ENCODE measurements at places on chromosomes 6 and 20. TPM values are rescaled to one million over a fixed set of nuclear protein-coding genes. Genes with fewer than 3 reads are reported as not detected.

HDGFL1 gene
- not detected for total RNA-seq

COL11A2 gene
- 0.57 TPM for total RNA-seq

LGSN gene
- not detected for total RNA-seq

- H3K4me3 ChIP-seq = no peak overlapping the region
- H3K4me1 ChIP-seq = no peaks in the 10 kb centered on the region
- H3K36me3 ChIP-seq = no peaks in the 10 kb centered on the region
- no peak overlapping the region for H3K27ac ChIP-seq
- DNase-seq = no peak
- no peaks in the 10 kb centered on the region for H3K27me3 ChIP-seq
Measured at GRCh38 chr6:48090546-48090945, 20.5 kb downstream of the PTCHD4 start.

DNA sequence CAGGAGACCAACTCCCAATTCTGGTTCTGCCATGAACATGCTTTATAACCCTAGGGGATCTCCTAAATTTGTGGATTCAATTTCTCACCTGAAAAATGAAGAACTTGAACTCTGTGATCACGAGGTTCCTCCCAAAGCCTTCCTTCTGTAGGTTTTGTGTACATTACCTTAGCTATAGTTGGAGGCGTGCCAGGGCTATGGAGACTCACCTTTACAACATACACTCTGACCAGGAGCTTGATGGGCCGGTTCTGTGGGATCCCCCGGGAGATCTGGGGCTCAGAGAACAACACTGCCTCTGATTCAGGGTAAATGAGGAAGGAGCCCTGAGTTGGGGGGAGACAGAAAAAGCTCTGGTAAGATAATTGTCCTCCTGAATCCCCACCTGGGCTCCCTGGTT is 34.1 kb downstream of the ERGIC3 start:
- no peak overlapping the region for H3K27ac ChIP-seq
- no peak for DNase-seq
- no peak overlapping the region for H3K4me3 ChIP-seq
- no peaks in the 10 kb centered on the region for H3K36me3 ChIP-seq
- no peaks in the 10 kb centered on the region for H3K27me3 ChIP-seq
